ENCODE measurements at places on chromosomes 7 and 10.

GRCh38 chr10:63192826-63193225 lies 59.7 kb downstream of the NRBF2 start:
- no peak for DNase-seq

DNA sequence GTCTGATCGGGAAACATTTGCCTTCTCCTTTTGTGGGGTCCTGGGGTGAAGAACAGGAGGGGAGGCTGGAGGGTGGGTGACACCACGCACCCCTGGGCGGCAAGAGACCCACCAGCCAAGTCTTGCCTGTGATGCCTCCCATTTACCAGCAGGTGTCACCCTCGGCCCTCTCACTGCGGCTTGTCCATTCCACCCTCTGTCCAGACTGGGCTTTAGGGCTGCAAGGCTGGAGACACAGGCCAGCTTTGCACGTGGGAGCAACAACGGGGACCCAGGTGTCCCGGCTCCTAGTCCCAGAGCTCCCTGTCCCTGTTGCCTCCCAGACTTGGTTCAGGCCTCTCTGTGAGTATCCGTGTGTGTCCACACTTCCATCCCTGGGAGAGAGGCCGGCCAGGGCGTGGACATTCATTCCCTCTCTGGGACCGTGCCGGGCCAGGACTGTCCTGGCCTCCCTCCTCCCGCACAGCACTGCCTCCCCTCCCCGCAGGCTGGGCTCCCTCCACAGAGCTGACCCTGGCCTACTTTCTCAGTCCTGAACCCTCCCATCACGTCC lies 36.2 kb upstream of the GTF2IRD1 start:
- no peak for DNase-seq

- no peak for DNase-seq
Measured at GRCh38 chr7:15687546-15688278, 1.2 kb upstream of the MEOX2 start.

- DNase-seq, result no peak
Measured at GRCh38 chr10:60479305-60480020, 89.8 kb upstream of the ANK3 start.

DNA sequence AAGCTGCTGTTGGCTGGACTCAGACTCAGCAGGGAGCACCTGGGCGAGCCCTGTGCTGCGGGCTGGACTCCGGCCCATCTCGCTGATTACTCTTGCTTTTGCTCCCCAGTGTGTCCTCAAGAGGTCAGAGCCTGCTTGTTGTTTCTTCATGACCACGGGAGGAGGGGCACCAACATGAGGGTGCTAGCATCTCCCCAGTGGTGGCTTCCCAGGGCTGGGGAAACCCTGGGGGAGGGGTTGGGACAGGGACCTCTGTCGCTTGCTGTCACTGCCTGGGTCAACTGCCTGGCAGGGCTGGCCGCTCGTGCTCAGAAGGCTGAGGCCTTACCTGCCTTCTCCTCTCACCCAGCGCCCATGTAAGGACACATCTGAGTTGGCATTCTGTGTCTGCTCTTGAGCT lies 152.3 kb upstream of the SHH start:
- DNase-seq, result no peak

GRCh38 chr10:13834581-13835286 lies 248.0 kb downstream of the PRPF18 start:
- DNase-seq, result no peak

DNA sequence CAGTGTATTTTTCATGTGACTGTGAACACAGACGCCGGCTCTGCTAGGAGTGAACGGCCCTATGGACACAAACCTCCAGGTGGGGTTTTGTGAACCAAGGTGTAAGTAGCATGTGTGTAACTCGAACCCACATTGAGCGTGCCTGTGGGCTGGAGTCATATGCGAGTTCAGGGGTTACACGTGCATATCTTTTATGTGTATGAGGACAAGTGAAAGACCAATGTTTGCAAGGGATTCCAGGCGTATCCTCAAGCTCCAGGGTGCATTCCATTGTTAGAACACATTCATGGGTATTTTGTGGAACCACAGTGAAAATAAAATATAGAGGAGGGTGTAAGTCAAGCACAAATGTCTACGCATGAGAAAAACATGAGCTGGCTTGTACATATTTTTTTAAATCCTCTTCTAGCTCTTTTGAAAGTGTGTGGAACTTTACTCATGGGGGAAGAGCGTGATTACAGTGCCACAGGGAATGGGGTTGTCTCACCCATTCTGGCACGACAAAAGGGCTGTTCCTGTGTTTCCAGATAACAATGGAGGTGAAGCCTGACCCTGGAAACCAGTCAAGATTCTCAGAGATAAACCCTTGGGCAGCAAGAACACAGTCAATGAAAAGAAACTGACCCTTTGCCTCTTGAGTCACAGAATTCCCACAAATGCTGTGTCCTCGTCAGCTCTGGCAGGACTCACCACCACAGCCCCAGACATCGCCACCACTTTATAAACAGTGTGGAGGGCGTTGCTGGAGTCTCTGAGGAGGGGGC lies 37.0 kb upstream of the GOT1 start:
- DNase-seq, result no peak

GRCh38 chr10:71268758-71269157 lies 50.3 kb upstream of the SLC29A3 start:
- no peak for DNase-seq

DNA sequence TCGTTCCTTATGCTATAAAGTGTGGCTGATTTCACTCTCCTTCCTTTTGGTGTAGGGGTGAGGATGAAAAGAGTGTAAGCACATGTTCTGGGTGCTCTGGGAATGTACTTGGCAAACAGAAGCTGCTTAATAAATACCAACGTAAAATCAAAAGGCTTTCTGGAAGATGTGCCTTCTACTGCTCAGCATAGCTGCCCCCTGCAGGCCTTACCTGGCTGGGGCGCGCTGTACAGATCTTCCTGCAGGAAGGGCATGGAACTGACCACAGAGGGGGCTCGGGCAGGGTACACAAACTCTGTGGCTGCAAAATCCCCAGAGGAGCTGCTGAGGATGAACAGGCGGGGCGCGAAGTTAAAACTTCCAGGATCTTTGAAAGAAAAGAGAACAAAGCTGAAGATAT lies 169.4 kb downstream of the SVIL start:
- no peak for DNase-seq

GRCh38 chr10:19819419-19820033 lies 3.3 kb downstream of the PLXDC2 start:
- DNase-seq, result no peak

DNA sequence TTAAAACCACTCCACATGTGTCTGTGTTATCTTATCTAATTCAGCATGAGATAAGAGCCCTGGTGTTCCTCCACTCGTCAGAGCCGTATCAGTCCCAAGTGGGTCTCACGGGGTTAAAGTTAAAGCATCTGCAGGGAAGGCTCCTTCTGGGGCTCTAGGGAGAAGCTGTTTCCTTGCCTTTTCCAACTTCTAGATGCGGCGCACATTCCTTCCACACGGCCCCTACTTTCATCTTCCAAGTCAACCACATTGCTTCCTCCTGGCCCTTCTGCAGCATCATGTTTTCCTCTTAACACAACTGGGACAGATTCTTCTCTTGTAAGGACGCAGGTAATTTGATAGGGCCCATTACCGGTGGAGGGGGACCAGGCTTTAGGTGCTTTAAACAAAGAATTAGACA lies 620.1 kb upstream of the DPP6 start:
- no peak for DNase-seq

GRCh38 chr7:70703785-70704184 lies 428.2 kb upstream of the GALNT17 start:
- no peak for DNase-seq

GRCh38 chr7:25544254-25544653 lies 316.0 kb upstream of the NPVF start:
- no peak for DNase-seq

- no peak for DNase-seq
Measured at GRCh38 chr7:95169678-95170077, 154.7 kb downstream of the PON1 start.

GRCh38 chr7:37128327-37129034 lies 320.2 kb downstream of the ELMO1 start:
- no peak for DNase-seq

- DNase-seq, result no peak
Measured at GRCh38 chr7:13904007-13904406, 85.5 kb downstream of the ETV1 start.

- DNase-seq, result no peak
Measured at GRCh38 chr7:47470567-47471357, 111.1 kb downstream of the TNS3 start.

DNA sequence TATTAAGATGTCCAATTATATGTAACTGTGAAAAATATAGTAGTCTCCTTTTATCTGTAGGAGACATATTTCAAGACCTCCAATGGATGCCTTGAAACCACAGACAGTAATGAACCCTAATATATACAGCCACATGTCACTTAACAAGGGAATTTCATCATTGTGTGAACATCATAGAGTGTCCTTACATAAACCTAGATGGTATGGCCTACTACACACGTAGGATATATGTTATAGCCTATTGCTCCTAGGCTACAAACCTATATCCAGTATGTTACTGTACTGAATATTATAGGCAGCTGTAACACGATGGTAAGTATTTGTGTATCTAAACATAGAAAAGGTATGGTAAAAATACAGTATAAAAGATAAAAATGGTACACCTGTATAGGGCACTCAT lies 32.4 kb downstream of the MTPN start:
- DNase-seq, result no peak

Data from thoracic aorta (tissue), 2 donors.